Neural crest cell (in vitro differentiated cells): ENCODE measurements at places on chromosomes 6 and 20. TPM values are rescaled to one million over a fixed set of nuclear protein-coding genes. Genes with fewer than 3 reads are reported as not detected.

DNA sequence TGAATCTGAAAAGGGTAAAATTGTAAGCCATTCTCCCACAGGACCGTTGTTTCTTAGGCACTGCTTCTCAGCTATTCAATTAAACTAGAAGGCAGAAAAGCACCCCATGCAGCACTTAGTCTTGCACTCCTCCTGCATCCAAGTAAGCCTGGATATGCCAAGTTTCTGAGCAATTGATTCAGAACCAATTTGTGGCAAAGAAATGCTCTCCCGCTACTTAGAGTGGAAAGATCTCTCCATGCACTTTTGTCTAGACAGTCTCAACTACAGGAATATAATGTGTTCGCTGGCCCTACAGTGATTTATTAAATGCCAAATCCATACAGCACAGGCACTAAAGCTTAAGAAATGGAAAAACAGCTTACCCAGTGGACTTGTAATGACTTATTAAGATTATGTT lies 338.5 kb downstream of the HACE1 start:
- DNase-seq: no peak

- no peak for DNase-seq
These were observed 136.2 kb downstream of the ERMARD start for GRCh38 chr6:169887529-169888140.

GRCh38 chr6:109718991-109719390 lies 27.9 kb downstream of the FIG4 start:
- no peak for DNase-seq

GRCh38 chr20:20930500-20930899 lies 175.7 kb downstream of the LINC00237 start:
- no peak for DNase-seq

- DNase-seq: no peak
These were observed 55.1 kb upstream of the HDDC2 start for GRCh38 chr6:125356884-125357283.

DNA sequence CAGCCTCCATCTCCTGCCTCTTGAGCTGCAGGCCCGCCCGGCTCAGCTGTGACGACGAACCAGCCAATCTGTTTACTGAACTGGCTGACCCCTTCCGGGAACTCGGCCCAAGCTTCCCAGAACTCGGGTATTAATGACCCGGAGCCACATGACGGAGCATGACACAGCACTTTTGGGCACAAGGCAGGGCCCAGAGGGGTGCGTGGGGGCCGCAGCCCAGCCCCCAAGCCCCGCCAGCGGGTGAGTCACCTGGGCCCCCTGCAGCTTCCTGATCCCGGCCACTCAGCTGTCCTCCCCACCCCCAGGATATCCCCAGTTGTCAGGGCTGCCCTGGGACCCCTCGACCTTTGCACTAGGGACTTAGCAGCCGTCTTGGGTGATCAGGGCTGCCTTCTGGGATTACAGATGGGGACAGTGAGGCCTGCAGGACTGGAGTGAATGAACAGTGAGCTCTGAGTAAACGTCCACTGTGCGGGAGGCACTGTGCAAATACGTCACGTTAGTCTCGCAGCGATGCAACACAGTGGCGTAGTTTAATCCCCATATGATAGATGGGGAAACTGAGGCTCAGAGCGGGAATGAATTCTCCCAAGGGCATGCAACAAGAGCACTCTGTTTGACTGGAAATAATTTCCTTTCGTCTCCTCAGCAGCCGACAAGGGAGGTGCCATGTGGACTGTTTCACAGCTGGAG lies 102.1 kb downstream of the CEBPB start:
- DNase-seq: no peak

Gene MYT1
- 4.0 and 4.3 TPM in 2 replicates for total RNA-seq

Gene KIAA0408
- 39.1 and 40.7 TPM in 2 replicates for total RNA-seq

- no peak for DNase-seq
These were observed 31.9 kb downstream of the HIVEP2 start for GRCh38 chr6:142913036-142913510.

DNA sequence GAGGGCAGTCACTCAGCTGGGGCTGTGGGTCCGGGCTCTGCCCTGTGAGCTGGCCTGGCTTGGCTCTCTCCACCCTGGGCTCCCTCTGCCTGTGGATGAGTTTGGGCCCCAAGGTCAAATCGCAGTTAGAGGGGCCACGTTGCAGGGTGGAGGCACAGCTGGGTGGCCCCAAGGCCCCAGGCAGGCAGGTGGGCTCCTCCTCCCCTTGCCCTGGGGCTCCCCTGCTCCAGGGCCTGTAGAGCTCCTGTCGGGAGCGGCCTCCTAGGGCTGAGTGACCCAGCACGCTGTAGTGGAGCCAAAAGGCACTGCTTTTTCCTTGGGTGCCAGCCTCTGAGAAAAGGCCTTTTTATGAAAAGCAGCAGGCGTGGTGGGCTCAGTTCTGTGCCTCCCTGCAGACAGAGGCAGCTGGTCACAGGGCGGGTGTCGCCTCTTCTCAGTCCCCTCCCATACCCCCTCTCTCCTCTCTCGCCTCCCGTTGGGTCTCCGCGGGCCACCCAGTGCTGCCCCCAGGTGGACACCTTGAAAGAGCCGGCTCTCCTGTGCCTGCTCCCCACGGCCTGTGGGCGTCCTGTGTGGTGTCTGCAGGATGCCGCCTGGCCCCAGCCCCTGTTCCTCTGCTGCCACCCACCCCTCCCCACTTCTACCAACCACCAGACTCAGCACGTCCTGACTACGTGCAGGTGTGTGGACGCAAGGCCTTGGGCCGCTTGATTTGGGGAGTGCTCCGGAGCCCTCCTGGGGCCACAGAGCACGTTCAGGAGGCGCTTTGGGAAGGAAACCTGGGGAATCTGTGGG lies 13.2 kb downstream of the SS18L1 start:
- peak; percentile 72 for DNase-seq

Gene QKI
- total RNA-seq: 260 and 267 TPM in 2 replicates

Gene PSORS1C2
- not detected in 2 replicates for total RNA-seq

DNA sequence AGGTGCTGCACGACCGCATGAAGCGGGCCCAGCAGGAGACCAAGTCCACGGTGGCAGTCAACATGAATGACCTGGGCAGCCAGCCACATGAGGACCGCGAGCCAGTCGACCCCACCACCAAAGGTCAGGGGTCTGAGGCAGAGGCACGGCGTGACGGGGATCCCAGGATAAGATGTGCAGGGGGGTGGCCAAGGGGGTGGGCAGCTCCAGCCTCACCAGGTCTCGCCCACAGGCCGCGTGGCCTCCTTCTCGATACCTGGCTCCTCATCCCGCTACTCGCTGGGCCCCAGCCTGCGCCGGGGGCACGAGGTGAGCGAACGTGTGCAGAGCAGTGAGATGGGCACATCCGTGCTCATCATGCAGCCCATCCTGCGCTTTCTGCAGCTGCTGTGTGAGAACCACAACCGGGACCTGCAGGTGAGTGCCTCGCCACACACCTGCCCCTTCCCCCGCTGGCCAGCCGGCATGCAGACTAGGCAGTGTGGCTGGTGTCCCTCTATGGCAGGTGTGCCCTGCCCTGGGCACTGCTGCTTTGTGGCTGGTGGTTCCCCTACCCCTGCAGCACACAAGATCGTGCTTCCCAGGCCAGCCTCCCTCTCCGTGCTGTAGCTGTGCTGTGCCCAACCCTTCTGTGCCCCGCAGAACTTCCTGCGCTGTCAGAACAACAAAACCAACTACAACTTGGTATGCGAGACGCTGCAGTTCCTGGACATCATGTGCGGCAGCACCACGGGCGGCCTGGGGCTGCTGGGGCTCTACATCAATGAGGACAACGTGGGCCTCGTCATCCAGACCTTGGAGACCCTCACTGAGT lies 25.9 kb downstream of the UQCC2 start:
- no peak for DNase-seq

Gene VIP
- total RNA-seq: not detected in 2 replicates

GRCh38 chr6:165846123-165846966 lies 183.3 kb upstream of the PDE10A start:
- no peak for DNase-seq

Gene CASS4
- 0.14 and 0.16 TPM in 2 replicates for total RNA-seq

DNA sequence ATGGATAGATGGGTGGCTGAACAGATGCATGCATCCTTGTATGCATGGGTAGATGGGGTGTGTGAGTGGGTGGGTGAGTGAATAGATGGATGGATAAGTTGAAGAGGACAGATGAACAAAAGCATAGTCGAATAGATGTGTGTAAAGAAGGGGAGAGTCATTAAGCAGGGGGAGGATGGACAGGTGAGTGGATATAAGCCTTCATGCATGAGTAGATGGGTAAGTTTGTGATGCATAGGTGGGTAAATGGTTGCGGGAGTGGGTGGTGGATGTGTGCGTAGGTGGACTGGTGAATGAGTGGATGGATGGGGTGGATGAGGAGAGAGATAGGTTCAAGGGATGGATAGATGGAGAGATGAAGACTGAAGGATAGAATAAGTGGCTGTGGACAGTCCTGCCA lies 29.6 kb downstream of the HLA-DPB1 start:
- DNase-seq: no peak

Gene PGC
- not detected in 2 replicates for total RNA-seq

- DNase-seq: no peak
These were observed 157.6 kb downstream of the ARHGAP18 start for GRCh38 chr6:129552413-129552812.

GRCh38 chr20:36548704-36549627 lies 7.6 kb downstream of the MYL9 start:
- no peak for DNase-seq

- no peak for DNase-seq
These were observed 185.1 kb upstream of the HDDC2 start for GRCh38 chr6:125486881-125487280.

Gene DACT2
- total RNA-seq: 0.19 and 0.43 TPM in 2 replicates

- peak; percentile 65 for DNase-seq
These were observed 309 bp upstream of the AIG1 start for GRCh38 chr6:143060354-143060805.

Gene SSTR4
- not detected in 2 replicates for total RNA-seq

Gene DNAJC5
- 46.9 and 47.3 TPM in 2 replicates for total RNA-seq

DNA sequence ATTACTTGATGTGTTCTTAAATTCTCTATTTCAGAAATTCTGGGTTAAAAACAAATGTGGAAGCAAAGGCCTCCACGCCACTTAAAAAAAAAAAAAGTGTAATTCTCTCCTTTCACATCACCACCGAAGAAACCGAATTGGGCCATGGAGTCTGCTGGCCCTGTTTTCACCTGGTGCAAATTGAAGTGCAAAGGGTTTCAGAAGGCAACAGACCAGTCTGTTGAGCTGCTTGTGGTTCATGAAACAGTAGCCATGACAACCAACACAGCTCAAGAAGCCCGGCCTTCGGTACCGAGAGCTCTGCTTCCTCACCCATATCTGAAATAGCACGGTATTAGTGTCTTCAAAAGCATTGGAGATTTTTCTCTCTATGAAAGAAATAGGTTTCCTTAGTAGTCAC lies 63.1 kb downstream of the GMPR start:
- no peak for DNase-seq

DNA sequence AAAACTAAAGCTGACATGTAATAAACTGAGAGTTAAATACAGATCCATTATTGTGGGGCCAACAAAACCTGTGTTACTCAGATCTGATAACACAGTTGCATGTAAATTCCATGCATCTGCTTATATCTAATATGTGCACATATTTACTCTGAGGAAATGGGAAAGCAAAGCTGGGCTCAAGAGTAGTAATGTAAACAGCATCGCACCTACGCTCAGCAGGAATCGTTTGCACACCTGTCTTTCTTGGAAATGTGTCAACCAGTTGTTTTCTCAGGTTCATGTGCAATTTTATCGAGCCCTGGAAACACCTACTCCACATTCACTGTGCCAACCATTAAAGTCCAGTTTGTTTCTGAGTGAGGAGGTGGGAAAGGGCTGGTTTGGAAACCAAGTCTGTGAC lies 80.3 kb upstream of the CNKSR3 start:
- no peak for DNase-seq

- no peak for DNase-seq
These were observed 674.6 kb upstream of the MARCKS start for GRCh38 chr6:113182370-113183141.

DNA sequence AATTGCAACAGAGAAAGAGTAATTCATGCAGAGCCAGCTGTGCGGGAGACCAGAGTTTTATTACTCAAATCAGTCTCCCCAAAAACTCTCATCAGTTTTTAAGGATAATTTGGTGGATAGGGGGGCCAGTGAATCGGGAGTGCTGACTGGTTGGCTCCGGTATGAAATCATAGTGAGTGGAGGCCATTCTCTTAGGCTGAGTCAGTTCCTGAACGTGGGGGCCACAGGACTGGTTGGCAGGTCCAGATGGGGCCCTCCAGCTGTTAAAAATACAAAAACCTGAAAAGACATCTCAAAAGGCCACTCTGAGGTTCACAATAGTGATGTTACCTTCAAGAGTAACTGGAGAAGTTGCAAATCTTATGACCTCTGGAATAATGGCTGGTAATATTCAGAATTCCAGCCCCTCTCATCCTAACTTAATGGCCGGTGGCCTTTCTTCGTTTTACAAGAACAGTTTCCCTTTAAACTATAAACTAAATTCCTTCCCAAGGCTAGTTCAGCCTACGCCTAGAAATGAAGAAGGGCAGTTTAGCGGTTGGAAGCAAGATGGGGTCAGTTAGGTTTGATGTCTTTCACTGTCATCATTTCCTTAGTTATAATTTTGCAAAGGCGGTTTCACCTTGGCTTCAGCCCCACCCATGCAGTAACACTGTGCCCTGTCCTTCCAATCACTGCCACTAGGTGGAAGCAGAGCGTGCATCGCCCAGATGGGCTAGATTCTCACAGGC lies 6.8 kb upstream of the MICA start:
- DNase-seq: peak; percentile 86

- no peak for DNase-seq
These were observed 657.9 kb upstream of the HS3ST5 start for GRCh38 chr6:115000736-115001135.

Gene C20orf202
- 0.18 and 0.23 TPM in 2 replicates for total RNA-seq

DNA sequence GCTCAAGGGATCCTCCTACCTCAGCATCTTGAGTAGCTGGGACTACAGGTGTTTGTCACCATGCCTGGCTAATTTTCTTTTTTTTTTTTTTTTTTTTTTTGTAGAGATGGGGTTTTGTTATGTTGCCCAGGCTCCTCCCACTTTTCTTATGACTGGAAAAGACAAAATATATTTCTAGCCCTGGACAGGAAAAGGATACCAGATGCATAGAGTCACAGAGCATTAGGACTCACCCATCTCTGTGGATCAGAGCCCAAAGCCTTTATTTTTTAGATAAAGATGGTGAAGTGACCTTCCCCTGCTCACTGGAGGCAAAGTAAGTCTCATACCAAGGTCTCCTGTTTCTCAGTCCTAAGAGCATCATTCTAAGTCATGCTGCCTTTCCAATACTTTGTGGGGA lies 3.4 kb downstream of the TRIM10 start:
- DNase-seq: no peak
